ENCODE measurements at places on chromosomes 2 and 18.

- DNase-seq: no peak
Observed at GRCh38 chr2:101427743-101428142, 40.4 kb upstream of the CREG2 start.

GRCh38 chr2:219549619-219550018 lies 5.8 kb downstream of the TMEM198 start:
- no peak for DNase-seq

GRCh38 chr2:75619956-75620740 lies 26.4 kb upstream of the MRPL19 start:
- no peak for DNase-seq

GRCh38 chr2:45862843-45863242 lies 211.4 kb downstream of the PRKCE start:
- DNase-seq: no peak

DNA sequence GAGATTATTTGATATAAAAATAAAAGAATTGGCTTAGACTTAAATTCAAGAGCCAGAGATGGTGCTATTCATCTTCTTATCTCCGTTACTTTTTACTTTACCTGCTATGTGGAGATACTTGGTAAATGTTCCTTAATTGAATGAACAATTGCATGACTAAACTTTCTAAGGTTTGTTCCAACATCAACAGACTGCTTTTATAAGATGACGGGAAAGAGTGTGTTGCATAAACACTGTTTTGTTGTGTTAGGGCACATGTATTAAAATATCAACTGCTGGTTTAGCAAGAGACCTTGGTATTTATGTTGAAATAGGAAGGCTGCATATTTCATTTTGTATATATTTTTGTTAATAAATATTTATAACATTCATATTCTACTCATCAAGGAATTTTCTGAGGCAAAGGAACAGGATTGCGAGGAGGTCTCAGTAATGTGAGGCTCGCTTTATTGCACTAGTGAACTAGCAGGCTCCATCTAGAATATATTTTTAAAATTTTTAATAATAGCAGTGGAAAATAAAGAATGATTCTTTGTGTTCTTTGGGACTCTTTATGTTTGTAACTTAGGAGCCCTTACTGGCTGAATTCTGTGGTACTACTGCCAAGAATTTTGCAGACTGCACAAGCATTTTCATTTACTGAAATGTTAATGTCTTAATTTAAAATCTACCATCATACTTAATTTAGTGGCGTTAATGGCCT lies 10.7 kb upstream of the NFE2L2 start:
- no peak for DNase-seq

- no peak for DNase-seq
Observed at GRCh38 chr2:47782381-47782670, 619 bp upstream of the MSH6 start.

GRCh38 chr2:48127612-48128191 lies 221.4 kb upstream of the FBXO11 start:
- DNase-seq: no peak

GRCh38 chr2:167652401-167652800 lies 595.0 kb downstream of the STK39 start:
- DNase-seq: no peak

DNA sequence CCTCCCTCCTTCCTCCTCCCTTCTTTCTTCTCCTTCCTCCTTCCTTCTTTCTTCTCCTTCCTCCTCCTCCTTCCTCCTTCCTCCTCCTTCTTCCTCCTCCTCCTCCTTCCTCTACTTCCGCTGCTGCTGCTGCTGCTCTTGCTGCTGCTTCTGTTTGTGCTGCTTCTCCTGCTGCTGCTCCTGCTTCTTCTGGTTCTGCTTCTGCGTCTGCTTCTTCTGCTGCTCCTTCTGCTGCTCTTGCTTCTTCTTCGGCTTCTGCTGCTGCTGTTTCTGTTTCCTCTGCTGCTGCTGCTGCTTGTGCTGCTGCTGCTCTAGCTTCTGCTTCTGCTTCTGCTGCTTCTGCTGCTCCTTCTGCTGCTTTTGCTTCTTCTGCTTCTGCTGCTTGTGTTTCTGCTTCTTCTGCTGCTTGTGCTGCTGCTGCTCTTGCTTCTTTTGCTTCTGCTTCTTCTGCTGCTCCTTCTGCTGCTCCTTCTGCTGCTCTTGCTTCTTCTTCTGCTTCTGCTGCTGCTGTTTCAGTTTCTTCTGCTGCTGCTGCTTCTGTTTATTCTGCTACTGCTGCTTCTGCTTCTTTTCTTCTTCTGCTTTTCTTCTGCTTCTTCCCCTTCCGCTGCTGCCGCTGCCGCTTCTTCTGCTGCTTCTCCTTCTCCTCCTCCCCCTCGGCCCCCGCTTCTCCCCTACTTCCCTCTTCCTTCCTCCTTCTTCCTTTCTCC lies 8.6 kb downstream of the SNRNP27 start:
- DNase-seq: no peak

- DNase-seq: no peak
Observed at GRCh38 chr2:156666130-156666785, 230.1 kb downstream of the GPD2 start.

DNA sequence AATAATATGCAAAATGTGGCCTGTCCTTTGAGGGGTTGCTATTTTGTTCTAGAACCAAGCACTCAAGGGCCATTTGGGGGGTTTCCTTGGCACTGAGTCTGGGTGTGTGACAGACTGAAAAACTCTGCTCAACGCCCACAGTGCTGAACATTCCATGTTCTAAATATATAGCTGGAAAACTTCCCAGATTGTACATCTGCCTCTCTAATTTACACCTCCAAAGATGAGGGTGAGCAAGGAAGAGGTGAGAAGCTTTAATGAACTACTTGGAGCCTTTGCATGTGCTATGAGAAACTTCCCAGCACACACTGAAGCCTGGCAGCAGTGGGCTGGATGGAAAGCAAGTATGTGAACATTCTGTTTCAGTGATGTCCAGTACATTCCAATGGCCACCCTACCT lies 296.7 kb upstream of the KCNH7 start:
- no peak for DNase-seq

GRCh38 chr2:177633111-177633510 lies 240.5 kb downstream of the AGPS start:
- DNase-seq: no peak

- DNase-seq: no peak
Observed at GRCh38 chr2:140711867-140712266, 1418.9 kb downstream of the LRP1B start.

DNA sequence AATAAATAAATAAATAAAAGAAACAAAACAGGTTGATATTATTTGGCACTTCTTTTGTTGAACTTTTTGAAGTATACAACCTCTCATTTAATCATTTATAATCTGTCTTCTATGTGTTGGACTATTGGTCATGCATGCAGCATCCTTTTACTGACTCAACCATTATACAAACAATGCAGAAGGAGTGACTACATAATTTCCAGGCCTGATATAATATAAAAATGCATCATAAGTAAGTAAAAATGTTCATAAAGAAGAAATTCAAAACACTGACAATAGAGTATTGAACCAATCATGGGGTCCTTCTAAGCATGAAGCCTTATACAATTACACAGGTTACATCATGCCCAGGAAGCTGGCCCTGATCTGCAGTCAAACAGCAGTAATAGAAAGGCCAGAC lies 141.5 kb upstream of the FN1 start:
- no peak for DNase-seq

DNA sequence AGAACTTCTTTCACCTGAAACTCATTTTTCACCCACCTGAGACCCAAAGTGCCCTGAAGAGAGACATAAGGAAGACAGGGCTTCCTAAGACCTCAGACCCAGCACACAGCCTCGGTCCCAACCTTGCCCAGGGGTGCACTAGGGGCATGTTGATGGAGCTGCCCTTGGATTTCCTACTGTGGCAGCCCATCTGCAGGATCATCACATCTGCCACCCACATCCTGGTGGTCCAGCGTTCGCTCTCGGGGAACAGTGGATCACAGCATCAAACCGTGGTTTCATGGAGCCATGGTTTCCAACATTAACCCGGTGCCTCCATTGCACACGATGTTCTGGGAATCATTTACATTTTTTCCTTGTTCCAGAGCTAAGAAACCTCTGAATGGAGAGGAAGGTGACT lies 186.4 kb downstream of the TFCP2L1 start:
- no peak for DNase-seq

- DNase-seq: no peak
Observed at GRCh38 chr2:176999301-176999700, 213.3 kb upstream of the HNRNPA3 start.

- DNase-seq: no peak
Observed at GRCh38 chr2:197883354-197884032, 79.1 kb downstream of the PLCL1 start.

DNA sequence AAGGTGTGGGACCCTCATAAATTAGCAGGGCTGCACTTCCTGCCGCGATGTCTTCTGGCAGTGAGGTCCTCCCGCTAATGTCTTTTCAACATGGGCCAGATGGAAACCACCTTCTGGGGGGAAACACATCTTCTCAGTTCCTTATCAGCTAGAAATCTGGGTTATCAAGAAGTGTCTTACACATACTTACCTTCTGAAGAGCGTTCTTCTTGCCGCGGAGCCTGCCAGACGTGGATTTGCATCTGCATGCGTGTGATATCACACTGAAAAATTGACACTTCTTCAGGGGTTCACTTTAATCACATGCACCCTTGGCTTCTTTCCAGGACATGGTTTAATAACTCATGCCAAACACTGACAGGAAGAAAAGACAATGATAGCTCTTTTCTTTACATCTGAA lies 163.5 kb upstream of the SOX11 start:
- no peak for DNase-seq
